Left kidney (tissue), 8 donors: ENCODE measurements at places on chromosomes 3 and 15. TPM values are rescaled to one million over a fixed set of nuclear protein-coding genes. Genes with fewer than 3 reads are reported as not detected.

The KNG1 gene
- 56.9 TPM for polyA plus RNA-seq

The GORASP1 gene
- 70.2 TPM for polyA plus RNA-seq

The FOXB1 gene
- not detected for polyA plus RNA-seq

The DYNLT2B gene
- polyA plus RNA-seq = 42.9 TPM

The LRTM1 gene
- polyA plus RNA-seq = not detected

The SLC12A1 gene
- polyA plus RNA-seq = 433 TPM

The ROPN1B gene
- polyA plus RNA-seq = 1.6 TPM

The EMC7 gene
- polyA plus RNA-seq = 82.3 TPM

The CP gene
- 0.70 TPM for polyA plus RNA-seq

The FMN1 gene
- polyA plus RNA-seq = 23.1 TPM

The CHRM5 gene
- 0.35 TPM for polyA plus RNA-seq

The GOLGA6L10 gene
- polyA plus RNA-seq = 7.8 TPM

The WWTR1 gene
- 102 TPM for polyA plus RNA-seq

The CLEC3B gene
- 11.9 TPM for polyA plus RNA-seq

The ITIH1 gene
- not detected for polyA plus RNA-seq

The MAGI1 gene
- 32.7 TPM for polyA plus RNA-seq

The REC114 gene
- polyA plus RNA-seq = not detected

The ZNF385D gene
- 17.4 TPM for polyA plus RNA-seq

The OR5K2 gene
- polyA plus RNA-seq = 1.2 TPM
